ENCODE measurements at places on chromosomes 6 and 20.

- no peak for DNase-seq
These were observed 14.8 kb downstream of the FAXC start for GRCh38 chr6:99334526-99335127.

- DNase-seq = no peak
These were observed 182.8 kb downstream of the UTRN start for GRCh38 chr6:144467921-144468320.

DNA sequence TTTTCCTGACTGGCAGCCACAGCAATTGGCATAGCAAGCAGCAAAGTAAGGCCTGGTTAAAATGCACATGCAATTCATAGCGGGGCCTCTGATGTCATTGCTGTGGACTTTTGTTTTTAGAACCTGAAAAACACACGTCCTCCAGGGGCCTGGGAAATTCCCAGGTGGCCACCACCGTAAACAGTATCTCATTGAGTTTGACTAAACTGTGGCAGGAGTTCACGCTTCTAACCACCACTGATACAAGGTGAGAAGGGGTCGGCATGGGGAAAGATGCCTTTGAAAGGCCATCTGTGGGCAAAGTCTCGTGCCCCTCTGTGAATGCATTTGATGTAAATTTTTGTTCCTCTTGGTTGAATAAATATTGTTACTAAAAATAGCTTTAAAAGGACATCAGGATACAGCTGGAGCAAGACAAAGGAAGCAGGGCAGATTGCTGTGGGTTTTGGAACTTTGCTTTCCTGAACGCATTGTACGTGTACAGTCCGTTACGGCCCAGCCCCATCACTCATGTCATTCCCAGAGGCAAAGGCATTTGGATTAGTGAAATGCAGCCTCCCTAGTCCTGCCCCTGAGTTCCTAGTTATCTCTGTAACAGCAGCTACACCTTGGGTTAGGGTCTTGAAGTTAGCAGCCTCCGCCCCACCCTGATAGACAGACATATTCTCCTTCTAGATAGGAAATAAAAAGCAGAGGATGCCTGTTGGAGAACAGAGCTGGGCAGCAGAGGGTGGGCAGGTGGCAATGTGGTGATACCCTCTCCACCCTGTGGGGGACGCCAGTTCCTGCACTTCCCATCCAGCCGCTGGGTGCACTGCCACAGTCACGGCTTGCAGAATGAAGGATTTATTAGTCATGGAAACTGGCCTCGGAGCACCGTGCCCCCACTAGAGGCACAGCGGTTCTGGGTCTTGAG is 80.3 kb downstream of the ZDHHC14 start:
- DNase-seq = no peak

DNA sequence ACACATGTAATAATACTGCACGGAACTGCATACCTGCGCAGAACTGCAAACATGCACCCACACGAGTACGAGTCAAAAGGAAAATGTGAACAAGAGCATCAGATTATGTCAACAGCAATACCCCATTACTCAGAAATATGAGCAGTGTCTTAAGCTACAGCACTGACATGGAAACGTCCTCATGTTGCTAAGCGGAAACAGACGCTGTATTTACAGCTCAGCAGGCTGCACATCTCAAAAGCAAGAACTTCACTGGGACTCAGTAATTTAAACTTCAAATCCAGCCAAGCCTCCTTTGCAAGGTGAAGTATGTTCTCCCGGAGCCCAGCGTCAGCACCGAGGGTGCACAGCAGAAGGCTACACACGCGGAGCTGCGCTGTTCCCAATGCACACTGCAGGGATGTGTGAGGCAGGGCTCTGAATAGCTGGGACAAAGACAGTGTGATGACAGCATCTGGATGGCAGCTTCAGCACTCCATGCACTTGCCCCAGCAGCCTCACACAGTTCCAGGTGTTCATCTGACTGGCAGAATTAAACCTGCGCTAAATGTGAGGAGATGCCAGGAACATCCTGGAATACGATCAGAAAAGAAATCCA is 202.8 kb downstream of the WDR27 start:
- DNase-seq = no peak

DNA sequence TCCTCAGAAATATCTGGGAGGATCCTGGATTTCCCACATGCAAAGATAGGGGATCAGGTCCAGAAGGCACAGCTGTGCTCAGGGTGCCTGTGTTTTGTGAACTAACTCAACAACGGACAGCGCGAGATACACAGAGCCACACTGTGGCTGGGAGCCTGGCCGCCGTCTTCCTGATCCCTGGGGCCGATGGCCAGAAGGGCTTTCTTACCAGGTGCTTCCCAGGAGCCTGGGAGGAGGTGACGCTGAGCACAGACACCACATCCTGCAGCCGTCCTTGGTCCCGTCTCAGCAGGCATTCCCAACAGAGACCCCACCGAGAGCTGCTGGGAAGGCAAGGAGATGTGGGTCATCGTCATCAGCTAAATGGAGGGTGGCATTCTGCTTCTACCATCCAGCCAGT is 144.6 kb upstream of the AFDN start:
- DNase-seq = no peak

GRCh38 chr6:23696992-23697391 is 429.0 kb upstream of the NRSN1 start:
- no peak for DNase-seq

- DNase-seq = no peak
These were observed 2.8 kb downstream of the SOX4 start for GRCh38 chr6:21596145-21596948.

GRCh38 chr6:1322156-1322555 is 10.3 kb downstream of the FOXQ1 start:
- no peak for DNase-seq

- no peak for DNase-seq
These were observed 108.5 kb upstream of the NHSL1 start for GRCh38 chr6:138607478-138608433.

Measured in stimulated activated CD4-positive, alpha-beta T cell treated with anti-CD3 and anti-CD28 coated beads, TNF-alpha, amount 100 ng/mL, for 1 hour (primary cell).